ENCODE measurements at places on chromosomes 5 and 9. TPM values are rescaled to one million over a fixed set of nuclear protein-coding genes. Genes with fewer than 3 reads are reported as not detected.

DNA sequence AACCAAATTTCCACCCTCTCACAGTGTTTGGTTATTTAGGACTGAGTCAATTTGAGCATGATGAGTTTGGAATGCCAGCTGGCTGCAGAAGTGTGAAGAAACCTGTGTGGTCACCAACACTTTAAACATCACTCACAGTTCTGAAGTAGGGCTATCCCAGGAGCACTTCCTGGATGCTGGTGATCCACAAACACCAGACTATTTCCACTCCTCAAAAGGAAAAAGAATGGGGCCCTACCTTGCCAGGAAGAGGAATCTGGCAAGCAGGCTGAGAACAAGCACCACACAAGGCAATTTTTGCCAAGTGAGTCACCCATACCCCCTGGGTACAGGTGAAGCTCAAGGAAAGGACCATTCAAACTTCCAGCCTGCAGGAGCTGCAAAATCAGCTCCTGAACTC, 294.2 kb upstream of the PTGER4 start:
- DNase-seq, result no peak

GRCh38 chr5:54363669-54364068, 53.3 kb upstream of the ARL15 start:
- DNase-seq, result no peak

- no peak for DNase-seq
Observed at GRCh38 chr5:76737846-76738245, 21.9 kb downstream of the F2R start.

DNA sequence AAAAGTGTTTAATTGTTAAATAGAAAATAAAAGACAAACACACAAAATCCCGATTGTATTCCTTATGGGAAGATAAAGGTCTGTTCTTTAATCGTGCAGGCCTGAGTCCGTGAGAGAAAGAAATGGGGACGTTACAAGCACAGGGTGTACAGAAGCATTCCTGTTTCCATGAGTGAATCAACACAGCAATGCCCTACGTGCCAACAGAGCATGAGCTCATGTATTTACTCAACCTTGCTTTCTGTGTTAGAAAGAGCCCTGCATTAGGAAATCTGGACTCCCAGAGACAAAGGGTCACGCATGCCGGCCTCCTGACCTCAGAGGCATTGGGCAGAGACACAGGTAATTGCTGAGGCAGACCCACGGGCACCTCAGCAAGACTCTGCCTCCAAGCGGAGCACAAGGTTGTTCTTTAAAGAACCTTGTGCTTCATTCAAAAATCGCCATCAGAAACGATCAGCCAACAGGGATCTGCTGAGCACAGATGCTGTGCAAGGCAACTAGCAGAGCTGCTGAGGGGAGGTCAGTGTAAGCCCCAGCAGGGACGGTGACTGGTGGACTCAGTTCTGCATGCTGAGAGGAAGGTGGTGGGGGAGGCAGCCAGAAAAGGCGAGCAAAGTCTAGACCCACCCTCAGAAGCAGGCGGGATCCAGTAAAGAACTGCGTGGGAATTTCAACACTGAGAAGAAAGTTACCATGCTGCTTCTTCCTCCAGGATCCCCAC, 101.0 kb downstream of the TLE1 start:
- no peak for DNase-seq

The GBGT1 gene
- 8.2 TPM for total RNA-seq

DNA sequence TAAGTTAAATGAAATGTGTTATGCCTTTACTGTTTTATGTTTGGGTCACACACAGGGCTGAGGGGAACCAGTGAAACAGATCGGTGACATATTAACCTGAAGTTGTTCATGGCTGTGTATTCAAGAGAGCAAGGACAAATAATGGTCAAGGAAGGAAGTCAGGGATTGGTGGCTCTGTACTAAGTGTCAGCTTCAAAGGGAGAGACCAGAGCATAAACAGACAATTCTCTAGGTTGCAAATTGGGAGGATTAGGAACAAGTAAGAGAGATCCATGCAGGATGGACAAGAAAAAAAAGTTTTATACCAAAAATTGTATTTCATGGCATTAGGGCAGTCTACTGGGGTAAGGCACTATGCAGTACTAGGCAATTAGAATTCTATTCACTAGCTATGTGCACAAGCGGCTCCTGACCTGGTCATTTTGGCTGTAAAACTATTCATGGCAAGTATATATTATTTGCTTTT, 156.3 kb downstream of the PLPPR1 start:
- no peak for DNase-seq

DNA sequence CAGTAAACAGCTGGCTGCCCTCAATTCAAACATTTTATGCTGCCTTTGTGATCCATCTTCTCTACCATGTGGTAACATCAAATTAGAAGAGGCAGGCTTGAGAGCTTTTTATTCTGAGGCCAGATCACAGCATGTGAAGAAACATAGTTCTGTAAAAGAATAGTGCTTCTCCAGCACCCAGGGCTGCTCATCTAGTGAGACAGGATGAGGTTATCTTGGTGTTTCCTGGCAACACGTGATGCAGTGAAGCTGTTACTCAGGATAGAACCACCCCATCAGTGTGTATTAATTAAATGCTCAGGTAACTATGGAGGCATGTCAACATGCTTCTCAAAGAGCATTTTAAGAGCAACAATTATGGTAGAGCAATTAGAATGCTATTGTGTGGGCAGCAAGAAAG, 400.5 kb upstream of the ACO1 start:
- DNase-seq, result no peak

All from Right ventricle myocardium inferior (tissue), 1 donor.